ENCODE measurements at places on chromosomes 4 and X.
A peak's percentile ranks its signal among the peaks of the same experiment; 100 is the strongest.

- DNase-seq = no peak
These were observed 13.7 kb upstream of the KCTD8 start for GRCh38 chr4:44462259-44462658.

- peak; percentile 31 for DNase-seq
These were observed 244.3 kb downstream of the CBR4 start for GRCh38 chr4:168765726-168766125.

DNA sequence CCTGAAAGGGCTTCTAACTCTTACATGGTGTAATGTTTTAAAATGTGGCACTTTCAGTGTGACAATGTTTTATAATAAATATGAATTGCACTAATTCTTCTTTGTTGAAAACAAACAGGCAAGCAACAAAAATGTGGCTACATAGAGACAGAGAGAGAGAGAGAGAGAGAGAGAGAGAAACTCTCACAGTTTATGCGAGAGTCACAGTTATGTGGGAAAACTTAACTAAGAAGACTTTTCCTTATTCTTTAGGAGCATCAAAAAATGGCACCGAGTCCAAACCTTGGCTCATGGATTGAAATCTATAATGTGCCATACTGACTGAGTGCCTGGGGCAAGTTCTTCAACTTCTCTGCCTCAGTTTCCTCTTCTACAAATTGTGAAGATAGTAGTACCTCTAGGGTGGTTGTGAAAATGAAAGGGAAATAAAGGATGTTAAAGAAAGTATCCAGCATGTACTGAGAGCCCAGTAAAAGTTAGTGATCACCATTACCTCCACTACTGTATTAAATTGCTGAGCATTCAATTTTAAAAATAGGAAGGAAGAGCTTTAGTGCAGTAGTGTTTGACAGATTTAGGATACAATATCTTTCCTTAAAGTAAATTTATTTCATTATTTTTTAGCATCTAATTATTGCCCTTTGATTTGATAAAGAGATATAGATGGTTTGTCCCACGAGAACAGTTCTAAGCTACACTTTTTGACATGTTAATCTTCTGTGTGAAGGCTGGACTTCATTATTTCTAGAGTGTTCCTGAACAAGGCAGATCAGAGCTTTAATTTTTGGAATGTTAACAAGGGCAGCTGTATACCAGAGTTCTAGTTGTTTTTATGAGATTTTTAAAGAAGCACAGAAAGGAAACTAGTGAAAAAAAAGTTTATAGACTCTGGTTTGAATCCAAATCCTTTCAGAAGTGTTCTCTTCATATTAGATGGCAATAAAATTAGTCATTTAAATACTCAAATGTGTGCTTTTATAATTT is 187.5 kb upstream of the ANK2 start:
- DNase-seq = no peak

DNA sequence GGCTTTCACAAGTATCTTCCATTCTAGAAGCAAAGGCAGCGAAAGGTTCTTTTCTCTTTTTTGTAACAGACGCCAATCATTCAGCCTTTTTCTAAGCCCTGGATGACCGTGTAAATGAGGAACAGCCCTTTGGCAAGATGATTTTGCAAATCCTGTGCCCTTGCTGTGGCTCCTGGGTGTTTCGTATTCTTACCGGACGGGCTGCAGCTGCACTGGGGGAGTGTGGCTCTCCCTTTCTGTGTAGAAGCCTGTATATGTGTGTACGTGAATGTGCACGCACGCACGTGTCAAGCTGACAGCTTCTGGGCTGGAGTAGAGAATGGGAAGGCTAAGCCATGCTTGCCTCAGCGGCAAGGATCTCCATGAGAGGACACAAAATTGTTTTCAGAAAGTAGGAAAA is 8.2 kb downstream of the GRPEL1 start:
- DNase-seq = no peak

- no peak for DNase-seq
These were observed 244.2 kb upstream of the GK2 start for GRCh38 chr4:79652232-79652631.

- DNase-seq = no peak
These were observed 494 bp downstream of the SPOCK3 start for GRCh38 chr4:167233685-167234315.

DNA sequence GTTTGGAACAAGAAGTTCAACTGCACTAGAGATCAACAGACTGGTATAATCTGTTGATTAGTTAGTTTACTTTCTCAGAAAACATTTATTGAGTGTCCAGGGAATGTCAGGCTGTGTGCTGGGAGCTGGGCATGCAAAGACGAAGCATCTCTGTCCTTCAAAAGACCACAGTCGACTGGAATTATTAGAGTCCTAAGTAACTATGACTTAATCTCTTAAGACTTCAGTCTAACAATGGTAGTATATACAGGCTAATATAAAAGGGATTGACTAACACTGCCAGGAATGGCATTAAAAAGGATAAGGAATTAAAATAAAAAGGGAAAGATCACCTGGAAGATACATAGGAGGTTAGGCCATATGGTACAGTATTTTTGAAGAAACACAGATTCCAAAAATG is 128.7 kb downstream of the WDFY3 start:
- DNase-seq = no peak

DNA sequence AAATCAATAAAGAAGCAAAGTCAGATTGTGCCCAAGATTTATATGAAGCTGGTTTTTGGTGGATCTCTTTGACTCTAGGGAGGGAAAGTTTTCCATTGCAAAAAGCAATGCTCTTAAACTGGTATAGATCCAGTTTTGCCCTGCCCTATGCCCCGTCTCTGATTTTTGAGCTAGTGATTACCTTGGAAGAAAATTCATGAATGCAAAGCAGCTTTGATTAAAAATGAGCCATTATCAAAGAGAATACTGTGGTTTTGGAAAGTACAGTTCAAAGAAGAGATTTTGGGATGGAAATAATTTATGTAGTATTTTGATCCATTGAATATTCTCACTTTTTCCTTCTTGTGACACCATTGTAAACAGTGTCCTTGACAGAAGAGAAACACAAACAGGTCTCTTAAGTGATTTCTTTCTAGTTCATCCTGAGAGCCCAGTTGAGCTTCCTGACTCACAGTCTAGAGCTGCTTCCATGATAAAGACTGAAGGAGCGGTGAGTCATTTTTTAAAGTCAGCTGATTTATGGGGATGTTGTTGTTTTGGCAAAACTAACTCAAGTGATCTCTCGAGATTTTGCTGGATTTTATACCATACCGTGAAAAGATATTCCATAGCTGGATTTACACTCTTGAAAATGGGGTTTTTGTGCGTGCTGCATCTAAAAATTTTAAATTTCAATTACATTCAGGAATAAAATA is 76.7 kb downstream of the AFF1 start:
- DNase-seq = no peak

DNA sequence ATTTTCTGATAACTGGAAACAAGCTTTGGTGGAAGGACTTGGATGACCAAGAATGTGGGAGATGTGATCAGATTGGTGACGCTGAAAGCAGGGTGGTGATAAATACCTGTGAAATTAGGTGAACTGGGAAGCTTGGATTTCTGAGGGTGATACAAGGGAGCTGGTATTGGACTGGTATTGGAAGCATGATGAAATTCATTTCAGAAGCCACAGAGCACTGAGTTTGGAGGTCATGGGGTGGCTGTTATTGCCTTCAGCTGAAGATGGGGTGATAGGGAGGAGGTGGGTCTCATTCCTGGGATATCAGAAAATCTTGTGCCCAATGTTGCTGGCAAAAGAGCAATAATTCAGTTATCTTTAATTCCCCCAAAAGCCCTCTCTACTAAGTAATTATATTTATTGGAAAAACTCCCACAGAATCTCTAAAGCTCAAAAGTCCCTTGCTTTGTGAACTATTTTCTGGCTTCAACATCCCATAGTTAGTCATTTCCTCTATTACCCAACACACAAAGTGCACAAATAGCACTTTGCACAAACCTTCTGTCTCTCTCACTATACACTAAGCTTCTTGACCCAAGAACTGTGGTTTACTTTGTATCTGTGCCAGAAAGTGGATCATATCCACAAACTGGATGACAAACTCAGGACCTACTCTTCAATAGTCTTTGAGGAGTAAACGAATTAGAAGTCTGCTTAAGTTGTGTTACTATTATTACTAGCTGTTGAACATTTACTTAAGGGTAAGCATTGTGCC is 23.1 kb upstream of the CAMK2D start:
- DNase-seq = no peak

DNA sequence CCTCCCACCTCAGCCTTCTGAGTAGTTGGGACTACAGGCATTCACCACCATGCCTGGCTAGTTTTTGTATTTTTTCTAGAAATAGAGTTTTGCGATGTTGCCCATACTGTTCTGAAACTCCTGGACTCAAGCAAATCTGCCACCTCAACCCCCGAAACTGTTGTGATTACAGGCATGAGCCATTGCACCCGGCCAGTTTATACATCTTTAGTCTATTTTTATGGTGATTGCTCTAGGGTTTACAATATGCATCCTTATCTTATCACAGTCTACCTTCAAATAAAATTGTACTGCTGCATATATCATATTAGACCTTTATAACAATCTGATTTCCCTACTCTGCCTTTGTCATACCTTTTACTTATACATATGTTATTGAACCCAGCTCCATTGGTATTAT is 56.9 kb downstream of the SOWAHB start:
- no peak for DNase-seq

- DNase-seq = no peak
These were observed 116.4 kb downstream of the AFF1 start for GRCh38 chr4:87051121-87051713.

DNA sequence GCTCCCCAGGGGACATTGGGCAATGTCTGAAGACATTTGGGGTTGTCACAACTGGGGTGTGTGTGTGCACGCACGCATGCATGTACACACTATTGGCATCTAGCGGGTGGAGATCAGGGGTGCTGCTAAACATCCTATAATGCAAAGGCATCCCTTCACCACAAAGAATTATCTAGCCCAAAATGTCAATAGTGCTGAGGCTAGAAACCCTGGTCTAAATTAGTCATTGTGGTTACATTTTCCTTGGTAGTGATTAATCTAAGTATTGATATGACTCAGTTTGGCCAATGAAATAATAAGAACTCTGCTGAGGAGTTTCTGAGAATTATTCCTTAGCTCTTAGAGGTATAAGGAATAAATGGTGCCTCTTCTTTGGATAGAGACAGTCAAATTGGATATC is 200.2 kb downstream of the CLCN4 start:
- no peak for DNase-seq

DNA sequence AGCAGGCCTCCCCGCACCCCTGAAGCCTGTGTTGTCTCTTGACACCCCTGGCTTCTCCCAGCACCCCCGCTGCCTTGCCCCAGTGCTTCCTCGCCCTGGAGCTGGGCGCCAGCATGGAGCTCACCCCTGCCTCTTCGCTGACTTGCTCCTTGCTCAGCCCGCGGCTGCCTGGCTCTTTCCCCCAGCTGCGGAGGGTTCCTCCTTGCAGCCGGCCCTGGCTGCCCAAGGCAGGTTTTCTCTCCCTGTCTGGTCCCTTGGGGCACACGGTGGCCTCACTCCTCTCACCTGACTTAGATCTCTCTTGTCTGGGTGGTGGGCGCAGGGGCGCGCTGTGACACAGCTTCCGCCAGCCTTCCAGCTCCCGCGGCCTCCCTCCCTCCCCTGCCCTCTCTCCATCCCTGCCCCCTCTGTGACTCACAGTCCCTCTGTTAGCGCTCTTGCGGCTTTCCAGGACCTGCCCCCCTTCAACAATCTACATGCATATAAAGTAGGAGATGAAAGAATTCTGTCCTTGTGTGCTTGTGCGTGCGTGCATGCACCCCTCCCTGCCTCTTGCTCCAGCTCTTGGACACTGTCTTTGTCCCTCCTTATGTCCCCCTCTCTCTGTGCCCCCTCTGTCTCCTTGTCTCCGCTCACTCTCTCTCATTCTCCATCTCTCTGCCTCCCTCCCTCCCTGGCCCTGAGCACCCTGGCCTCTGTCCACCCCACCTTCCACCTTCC is 2.2 kb downstream of the PLXNB3 start:
- no peak for DNase-seq

DNA sequence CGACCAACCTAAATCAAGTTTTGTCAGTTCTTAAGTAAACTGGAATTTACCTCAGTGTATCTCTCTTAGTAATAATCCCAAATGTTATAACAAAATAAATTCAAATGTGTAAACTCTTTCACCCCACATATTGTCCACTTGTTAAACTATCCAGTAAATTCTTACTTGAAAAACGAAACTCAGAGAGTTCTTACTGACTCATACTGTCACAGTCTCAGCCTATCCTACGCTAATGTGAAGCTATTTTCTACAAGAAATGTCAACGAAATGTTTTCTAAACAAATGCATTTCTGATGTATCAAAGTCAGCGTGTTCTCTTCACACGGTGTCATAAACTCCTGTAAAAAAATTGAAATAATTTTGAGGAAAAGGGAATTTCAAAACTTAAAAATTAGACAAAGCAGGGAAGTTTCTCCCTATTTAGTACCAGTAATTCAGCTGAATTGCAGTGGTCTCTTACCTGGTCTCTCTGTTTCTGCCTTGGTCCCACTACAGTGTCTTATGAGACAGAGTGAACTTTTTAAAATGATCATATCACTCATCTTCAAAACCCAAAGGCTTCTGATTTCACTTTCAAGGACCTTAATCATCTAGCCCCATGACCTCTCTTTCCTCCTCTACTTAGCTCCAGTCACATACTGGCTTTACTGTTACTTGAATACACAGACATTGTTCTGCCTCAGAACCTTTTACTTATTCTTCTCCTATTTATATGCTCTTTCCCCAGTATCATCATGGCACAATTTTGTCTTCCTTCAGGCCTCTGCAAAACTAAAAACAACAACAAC is 63.3 kb downstream of the DCAF8L1 start:
- no peak for DNase-seq

DNA sequence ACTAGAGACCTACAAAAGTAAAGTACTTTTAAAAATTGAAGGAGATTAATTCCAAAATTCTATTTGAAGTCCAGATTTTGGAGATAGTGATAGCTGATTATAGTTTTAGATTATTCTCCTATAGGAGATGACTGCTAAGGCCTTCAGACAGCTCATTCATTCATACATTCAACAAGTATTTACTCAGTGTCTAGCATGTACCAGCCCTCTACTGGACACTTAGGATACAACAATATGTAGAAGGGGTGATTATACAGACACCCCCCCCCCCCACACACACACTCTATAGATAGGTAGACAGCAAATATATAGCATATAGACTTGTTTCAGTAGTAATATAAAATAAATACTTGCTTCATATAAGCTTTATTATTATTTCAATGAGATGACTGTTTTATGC is 60.4 kb upstream of the TAF9B start:
- DNase-seq = no peak

- no peak for DNase-seq
These were observed 168.6 kb downstream of the PPP3CA start for GRCh38 chr4:101178731-101179130.

- DNase-seq = no peak
These were observed 91.8 kb upstream of the ENPP6 start for GRCh38 chr4:184309241-184310170.

- DNase-seq = no peak
These were observed 78.2 kb downstream of the AFAP1 start for GRCh38 chr4:7861440-7861881.

DNA sequence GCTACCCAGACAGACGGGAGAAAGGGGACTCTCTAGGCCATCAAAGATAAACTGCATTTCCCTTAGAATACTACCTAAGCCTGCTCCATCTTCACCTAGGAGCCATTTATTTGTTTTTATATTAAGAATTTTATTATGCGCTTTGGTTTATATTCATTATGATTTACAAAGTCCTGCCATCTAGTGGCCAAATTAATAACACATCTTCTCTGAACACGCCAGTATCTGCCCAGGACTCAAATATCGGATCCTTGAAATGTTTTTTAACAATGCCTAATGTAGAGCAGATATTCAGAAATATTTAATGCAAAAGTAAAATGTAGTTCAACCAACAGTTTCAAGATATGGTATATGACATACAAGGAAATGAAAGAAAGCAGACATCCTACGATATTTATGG is 20.8 kb upstream of the PRPS2 start:
- no peak for DNase-seq
